Activated naive CD4-positive, alpha-beta T cell treated with anti-CD3 and anti-CD28 coated beads, Interleukin-2, amount 10 ng/mL, durations not matched to agents 7 days and 5 days (primary cell): ENCODE measurements at places on chromosomes 7 and 10.
A peak's percentile ranks its signal among the peaks of the same experiment; 100 is the strongest.

GRCh38 chr10:93186653-93187052 lies 113.0 kb downstream of the CYP26A1 start:
- no peak for DNase-seq

DNA sequence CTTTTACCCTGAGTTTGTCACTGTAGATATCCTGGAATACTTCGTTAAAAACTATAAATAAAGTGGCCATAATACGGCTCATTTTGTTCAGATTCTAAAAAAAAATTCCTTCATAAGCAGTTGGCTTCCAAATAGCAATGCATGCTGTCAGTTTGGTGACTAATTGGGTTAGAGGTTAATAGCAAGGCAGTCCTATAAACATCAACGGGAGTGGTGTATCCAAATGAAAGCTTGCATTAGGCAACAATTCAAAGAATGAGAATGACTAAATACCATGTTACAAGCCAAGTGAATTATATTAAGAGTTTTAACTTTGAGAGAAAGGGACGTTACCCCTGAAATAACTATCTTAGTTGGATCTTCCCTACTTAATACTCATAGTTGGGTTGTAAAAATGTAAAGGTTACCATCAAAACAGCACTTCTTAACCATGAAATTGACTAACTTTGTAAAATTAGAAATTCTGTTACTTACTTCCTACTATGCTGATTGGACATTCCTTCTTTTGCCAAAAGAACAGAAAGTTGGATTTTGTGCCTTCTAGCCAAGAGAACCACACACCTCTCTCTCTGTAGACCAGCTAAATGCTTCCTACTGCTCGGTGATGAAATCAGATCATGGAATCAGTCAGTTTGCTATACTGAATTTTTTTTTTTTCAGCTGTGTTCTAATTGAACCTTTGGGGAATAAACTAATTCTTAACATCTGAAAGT lies 98.0 kb downstream of the KAT6B start:
- DNase-seq: no peak

DNA sequence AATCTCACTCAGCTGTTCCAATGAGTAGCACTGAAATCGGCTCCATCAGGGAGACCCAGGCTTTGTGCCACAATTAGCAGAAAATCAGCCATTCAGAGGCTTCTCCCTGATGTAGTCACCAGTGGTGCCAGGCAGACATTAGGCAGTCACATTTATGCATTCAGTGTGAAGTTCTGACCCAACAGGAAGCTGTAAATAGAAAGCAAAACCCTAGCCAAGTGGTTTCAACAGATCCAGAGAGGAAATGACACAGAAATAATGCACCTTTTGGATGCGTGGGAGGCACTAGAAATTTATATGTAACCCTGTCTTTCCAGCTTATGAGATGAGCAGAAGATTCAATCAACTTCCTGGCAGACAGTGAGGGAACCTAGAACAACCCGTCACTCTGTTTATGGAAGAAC lies 186.4 kb downstream of the PDE1C start:
- DNase-seq: no peak

DNA sequence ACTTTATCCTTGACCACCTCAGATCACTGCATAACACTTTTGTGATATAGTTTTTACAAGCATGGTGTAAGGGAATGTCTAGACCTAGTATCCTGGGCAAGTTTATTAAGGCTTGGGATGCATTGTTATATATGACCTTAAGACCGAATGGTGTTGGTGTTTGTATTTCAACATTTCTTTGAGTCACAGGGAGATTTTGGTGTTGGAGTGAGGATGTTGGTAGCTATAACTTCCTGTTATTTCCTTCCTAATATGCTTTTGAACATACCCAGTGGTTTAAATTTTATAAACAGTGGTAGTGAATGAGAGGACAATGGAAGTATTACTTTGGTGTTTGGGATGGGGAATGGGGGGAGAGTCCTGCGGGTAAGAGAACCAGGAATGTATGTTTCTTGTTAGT lies 2.6 kb downstream of the EXOC4 start:
- no peak for DNase-seq

DNA sequence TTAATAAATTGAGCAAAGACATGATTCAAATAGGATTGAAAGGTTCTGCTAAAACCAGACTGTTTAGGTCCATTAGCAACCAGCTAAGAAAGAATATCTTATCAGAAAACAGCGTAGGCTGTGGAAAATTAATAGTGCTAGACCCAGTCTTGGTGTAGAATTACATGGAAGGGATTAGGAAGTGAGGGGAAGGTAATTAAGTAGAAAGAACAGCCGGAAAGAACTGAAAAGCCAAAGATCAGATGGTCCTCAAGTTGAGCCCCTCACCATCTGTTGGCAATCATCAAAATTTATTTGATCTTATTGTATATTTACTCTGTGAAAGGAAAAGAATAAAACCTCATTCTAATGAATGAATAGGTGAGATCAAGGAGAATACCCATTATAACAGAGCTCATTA lies 50.1 kb downstream of the COL1A2 start:
- no peak for DNase-seq

DNA sequence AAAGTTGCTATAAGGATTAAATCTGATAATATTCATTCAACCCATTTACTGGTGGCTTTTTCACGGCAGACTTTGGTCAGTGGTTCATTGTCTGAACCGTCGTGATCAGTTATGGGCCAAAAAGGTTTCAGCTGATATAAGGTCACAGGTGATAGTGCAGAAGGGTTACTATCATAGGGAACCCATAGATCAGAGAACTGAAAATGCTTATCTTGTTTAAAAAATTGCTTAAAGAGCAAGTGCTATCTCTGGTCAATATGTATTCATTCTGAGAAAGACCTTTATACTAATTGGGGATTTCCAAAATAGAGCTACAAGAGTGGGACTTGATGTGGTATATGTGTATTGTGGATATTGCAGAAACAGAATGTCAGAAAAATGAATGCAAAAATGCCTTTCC lies 147.8 kb upstream of the SEMA3E start:
- DNase-seq: no peak

- no peak for DNase-seq
Measured at GRCh38 chr10:48880016-48880705, 59.5 kb downstream of the LRRC18 start.

DNA sequence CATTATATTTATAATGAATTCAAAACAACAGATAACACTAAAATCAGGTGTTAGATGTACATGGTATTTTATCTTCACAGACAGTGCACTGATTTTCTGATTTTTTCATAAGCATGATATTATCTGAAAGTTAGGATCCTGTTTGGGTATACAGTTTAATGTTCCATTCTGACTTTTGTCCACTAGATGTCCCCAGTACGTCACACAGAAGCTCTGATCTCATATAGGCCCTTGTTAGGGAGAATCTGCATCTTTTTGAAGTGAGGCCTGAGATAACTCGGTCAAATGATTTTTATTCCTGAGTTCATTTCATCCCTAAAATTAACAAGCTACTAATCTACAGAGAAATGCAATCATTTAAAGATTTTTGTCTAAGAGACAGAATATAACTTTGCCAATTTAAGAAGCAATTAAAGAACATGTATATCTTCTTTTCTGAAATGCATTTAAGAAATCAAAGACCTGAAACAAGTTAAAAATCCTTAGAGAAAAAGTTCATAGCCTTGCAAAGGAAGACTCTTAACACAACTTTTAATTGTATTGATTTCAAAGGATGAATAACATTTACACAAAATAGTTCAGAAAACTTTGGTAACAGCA lies 72.0 kb upstream of the TES start:
- DNase-seq: peak; percentile 39
